SK-N-SH (cell line): ENCODE measurements at places on chromosomes 13 and 19. TPM values are rescaled to one million over a fixed set of nuclear protein-coding genes. Genes with fewer than 3 reads are reported as not detected.

TSSK6 gene
- 2.3 and 3.1 TPM in 2 replicates for polyA plus RNA-seq

FXYD1 gene
- 0.12 TPM in 1 of 2 replicates, not detected in the other for polyA plus RNA-seq

SEMA6B gene
- 2.0 and 3.7 TPM in 2 replicates for polyA plus RNA-seq

PLD3 gene
- polyA plus RNA-seq: 449 and 511 TPM in 2 replicates

CILP2 gene
- polyA plus RNA-seq: 0.96 and 1.9 TPM in 2 replicates

RASAL3 gene
- polyA plus RNA-seq: 0.02 TPM in 2 replicates

DNA sequence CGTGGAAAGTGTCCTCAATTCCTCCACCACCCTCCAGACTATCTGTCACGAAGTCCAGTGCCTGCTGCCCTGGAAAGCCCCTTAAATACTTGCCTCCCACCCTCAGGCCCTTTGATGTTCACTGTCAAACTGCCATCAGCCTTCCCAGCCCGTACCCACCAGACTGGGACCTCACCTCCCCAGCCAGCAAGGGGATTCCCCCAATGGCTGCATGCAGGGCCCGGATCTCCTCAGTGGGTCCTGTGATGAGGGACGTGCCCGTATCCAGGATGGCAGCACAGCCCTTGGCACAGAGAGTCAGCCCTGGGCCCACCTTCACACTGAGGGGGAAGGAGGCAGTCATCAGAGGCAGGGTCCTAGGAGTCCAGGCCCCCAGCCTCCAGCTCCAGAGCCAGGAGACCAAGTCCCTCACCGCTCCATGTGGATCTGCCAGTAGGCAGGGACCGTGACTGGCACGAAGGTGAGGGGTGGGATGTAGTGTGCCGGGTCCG lies 6.1 kb downstream of the NAPSA start:
- DNase-seq: no peak

DNA sequence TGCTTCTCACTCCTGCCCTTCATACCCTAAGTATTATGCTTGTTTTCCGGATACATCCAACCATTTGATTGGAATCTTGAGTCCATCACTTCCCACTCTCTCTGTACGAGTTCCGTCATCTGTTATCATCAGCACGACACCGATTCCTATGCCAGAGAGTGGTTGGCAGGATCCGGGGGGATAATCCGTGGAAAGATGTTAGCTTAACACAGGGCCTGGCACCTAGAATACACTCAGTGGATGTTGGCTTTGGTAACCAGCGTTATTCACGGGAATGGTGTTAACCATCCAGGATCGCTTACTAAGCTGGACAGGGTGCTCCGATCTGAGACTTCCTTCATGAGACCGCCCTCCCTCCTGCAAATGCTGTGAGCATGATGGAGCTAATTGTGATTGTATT lies 12.4 kb downstream of the VSTM2B start:
- DNase-seq: no peak

DNA sequence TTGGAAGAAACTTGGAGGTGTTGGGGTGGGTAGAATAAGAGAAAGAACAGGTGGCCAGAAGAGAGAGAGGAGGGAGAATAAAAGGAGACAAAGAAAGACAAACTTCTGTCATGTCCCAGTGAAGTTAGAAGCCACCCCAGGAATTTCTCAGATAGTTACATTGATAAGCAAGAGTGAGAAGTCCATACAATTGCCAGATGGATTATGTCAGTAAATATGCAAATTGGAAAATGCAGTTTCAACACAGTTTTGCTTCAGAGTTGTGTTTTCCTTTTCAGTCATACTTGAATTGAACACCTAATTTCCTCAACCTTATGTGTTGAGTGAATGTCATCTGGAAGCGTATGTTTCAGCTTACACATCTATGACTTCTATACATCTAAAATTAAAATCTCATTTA lies 139.2 kb downstream of the RXFP2 start:
- DNase-seq: no peak

DNA sequence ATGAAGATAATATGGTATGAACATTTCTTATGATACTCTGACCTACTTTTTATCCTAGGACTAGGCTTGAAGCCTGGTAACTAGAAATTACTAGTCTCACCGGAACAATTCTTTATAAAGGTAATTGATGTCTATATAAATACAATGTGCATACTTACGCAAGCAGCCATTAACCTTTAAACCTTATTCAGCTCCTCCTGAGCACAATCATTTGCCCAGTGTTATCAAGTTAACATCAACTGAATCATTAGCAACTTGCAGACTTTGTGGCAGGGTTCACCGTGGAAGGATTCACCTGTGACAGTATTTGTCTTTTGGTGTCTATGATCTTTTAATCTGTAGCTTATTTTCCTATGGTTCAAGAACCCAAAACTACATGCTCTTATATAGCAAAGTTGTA lies 508.6 kb upstream of the KLHL1 start:
- DNase-seq: no peak

DNA sequence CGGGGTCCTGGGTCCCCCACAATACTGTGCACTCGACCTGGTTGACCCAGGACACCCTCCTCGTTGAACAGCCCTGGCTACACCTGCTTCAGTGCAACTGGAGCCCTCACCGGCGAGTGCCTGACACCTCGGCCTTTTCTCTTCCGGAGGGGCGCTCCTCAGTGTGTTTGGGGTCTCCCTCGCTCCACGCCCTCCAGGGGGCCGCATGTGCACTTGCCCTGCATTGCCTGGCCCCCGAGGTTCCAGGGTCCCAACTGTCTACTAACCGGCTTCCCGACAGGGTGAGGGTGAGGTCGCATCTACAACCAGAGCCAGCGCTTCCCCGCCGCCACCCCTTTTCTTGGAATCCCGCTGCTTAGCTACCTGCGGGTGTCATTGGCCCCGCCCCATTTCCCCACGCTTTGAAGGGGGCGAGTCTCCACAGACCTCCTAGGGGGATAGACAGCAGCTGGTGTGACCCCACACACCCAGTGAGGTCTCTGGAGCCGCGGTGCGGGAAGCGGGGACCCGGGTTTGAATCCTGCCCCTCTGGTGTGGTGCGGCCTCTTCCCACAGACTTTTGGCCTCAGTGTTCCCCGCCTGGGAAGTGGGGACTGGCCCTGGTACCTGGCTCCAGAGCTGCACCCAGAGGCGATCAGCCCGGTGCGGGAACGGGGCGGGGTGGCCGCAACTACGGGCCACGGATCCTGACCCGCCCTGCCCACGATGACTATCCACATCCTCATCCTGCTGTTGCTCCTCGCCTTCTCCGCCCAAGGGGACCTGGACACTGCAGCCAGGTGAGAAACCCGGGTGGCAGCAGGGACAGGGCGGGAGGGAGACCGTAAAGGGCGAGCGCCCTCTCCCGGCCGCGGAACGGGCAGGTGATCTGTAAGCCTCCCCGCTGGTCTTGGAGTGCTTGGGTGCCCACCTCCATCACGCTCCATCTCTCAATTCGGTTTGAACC lies at the start of gene ADM5:
Gene ADM5 (plus strand): TSS at position 462 of the 946 bp plus-strand sequence. CDS start 244 bp downstream, at position 706.
- peak; percentile 82 for DNase-seq

DNA sequence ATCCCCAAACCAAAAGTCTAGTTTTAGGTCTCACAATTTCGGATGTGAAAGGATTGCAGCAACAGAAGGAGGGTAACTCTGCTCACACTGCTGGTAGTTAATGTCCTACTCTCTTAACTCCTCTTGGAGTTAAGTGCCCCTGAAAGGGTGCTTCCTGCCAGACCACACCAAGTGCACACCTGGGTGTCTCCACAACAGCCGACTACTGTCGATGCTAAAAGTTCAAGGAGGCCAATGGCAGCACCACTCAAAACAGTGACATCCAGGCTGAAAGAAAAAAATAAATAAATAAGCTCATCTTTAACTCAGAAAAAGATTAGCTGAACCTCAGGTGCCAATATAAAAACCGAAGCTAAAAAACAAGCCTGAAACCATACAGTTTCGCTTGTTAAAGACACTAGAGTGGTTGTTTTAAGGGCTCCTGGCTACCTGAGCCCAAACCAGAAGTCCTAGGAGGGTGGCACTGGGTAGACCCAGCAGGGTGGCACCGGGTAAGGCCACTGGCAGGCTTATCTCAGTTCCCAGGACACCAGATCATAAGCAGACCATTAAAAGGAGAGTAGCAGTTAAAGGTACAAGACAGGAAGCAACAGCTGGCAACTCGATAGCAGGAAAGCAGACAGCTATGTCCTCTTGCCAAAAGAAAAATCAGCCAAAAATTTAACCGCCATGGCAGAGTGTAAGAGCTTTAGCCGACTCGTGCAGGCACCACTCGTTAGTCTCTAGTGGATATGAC lies 39.3 kb downstream of the BRD4 start:
- no peak for DNase-seq

DNA sequence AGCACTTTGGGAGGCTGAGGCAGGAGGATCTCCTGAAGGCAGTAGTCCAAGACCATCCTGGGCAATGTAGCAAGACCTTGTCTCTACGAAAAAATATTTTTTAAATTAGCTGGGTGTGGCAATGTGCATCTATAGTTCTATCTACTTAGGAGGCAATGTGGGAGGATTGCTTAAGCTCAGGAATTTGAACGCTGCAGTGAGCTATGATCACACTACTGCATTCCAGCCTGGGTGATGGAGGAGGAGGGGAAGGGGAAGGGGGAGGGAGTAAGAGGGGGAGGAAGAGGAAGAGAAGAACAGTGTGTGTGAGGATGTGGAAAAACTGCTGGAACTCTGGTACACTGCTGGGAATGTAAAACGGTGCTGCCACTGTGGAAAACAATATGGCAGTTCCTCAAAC lies 9.2 kb upstream of the CLIP3 start:
- no peak for DNase-seq
